Fibroblast of mammary gland (primary cell): ENCODE measurements at places on chromosomes 6 and 20.

- DNase-seq = peak; percentile 41
Measured at GRCh38 chr6:31821301-31822035, 6.1 kb upstream of the HSPA1B start.

GRCh38 chr20:22752324-22752723 is 168.0 kb upstream of the FOXA2 start:
- no peak for DNase-seq

DNA sequence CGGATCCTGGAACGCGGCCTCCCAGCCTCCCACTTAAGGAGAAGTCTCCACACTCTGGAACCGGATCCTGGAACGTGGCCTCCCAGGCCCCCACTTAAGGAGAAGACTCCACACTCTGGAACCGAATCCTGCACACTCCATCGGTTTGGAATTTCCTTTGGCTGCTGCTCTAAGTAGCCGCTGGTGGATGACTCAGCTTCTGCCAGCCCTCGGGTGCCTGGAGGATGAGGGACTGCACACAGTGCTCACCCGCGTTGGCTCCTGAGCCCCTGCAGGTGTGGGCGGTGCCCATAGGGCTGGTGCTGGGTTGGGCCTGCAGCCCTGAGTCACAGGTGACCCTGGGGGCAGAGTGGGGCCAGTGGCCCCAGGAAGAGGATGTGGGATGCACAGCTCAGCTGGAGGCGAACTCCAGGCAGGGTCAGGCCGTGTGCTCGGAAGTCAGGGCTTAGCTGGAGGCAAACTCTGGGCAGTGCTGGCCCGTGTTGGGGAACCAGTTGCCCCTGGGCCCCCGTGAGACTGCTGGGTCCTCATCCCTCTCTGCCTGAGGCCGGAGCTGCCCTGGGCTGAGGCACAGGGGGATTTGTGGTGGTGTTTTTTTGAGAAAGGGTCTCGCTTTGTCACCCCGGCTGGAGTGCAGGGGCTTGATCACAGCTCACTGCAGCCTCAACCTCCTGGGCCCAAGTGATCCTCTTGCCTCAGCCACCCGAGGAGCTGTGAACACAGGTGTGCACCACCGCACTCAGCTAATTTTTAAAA is 13.9 kb upstream of the TNFRSF6B start:
- peak; percentile 99 for DNase-seq

- no peak for DNase-seq
Measured at GRCh38 chr20:22532598-22532997, 51.8 kb downstream of the FOXA2 start.

DNA sequence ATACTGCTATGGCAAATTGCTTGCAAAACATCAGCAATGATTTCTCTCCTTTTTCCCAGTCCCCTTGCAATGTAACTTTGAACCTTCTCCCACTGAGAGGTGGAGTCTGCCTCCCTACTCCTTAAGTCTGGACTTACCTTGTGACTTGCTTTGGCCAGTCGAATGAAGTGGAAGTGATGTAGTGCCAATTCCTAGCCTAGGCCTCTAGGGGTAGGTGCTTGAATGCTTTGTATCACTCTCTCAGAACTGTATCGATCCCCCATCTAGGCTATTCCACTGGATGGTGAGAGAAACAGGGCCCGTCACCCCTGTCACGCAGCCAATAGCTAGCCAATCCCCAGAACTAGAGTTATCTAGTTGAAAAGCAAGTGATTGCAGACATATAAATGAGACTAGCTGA is 238.6 kb downstream of the BTBD3 start:
- DNase-seq = no peak

DNA sequence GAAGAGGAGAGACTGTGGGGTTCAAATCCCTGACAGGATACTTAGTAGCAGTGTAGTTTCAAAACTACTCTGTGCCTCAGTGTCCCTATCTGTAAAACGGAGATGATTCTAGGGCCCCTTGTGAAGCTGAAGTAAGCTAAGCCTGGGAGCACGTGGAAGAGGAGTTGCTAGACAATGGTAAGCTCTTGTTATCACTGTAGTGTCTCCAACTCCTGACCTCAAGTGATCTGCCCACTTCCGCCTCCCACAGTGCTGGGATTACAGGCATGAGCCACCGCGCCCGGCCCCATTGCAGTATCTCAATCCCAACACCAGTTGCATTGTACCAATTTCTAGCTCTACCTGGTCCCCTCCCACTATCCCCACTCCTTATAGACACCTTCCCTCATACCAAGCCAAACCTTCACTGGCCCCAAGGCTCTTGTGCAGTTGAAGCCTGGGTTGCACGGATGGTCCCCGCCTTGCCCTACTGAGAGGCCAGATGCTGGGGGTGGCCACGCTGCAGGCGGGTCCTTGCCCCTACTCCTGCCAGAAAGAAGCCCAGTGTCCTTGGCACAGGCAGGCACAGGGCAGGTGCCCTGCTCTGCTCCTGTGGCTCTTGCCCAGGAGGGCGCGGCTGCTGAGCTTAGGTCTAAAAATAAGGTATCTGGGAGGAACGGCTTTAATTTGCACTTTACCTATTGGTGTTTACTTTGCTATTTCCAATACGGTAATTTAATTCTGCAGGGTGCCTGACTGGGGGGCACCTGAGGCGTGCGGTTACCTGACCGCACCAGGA is 118.1 kb downstream of the VEGFA start:
- DNase-seq = no peak

- no peak for DNase-seq
Measured at GRCh38 chr20:14855171-14855570, 517.8 kb upstream of the FLRT3 start.

DNA sequence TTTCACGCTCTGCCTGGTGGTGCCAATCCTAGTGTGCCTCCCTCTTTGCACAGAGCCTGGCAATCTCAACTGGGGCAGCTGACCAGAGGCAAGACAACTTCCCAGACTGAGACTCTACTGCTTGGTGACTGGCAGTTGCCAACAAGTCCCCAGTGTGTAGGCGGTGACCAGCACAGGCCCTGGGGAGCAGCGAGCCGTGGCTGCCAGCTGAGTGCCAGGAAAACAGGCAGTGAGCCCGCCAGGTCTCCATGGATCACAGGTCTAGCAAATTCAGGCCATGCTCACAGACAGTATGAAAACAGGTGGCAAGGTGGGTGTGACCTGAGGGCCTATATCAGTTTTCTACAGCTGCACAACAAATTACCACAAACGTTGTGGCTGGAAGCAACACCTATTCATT is 289.9 kb downstream of the KIF16B start:
- DNase-seq = no peak

DNA sequence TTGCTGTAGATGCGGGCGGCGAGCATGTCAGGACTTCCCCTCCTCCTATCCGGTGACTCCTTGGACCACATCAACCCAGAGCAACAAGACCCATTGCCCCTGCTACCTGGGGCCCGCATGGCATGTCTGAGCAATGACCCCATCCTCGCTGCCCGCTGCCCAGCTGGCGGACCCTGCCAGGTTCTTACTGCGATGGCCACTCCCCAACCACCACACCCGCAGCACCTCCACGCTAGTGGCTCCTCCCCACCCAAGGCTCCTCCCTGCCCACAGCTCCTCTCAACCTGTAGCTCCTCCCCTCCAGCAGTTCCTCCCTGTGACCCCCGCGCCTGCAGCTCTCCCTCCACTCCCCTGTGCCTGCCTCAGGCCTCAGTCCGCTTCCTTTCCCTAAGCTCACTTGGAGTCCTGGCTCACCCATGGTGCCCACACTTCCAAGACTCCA is 17.6 kb upstream of the SERPINB9 start:
- no peak for DNase-seq

DNA sequence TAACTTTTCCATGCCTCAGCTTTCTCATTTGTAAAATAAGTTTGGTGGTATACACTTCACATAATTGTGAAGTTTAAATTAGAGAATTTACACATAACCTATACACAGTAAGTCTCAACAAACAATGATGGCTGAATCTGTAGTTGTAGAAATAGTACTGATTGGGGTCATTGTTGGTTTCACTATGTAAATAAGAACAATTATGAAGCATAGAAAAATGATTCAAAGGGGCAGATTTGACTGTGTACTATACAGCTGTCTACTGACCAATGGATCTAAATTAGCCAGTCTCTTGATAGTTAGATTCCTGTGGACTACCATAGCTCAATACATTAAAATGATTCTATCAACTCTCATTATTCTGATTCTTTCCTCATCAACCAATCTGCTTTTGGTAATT is 181.1 kb upstream of the STXBP5 start:
- DNase-seq = no peak

GRCh38 chr6:133262804-133263203 is 21.6 kb downstream of the EYA4 start:
- DNase-seq = no peak

GRCh38 chr20:1803061-1803931 is 91.9 kb upstream of the SIRPA start:
- DNase-seq = peak; percentile 54

- peak; percentile 82 for DNase-seq
Measured at GRCh38 chr6:106128981-106129781, 43.0 kb downstream of the PRDM1 start.

- DNase-seq = no peak
Measured at GRCh38 chr20:47914792-47915191, 129.5 kb upstream of the SULF2 start.
